DMS79 treated with DMSO at 0.1 percent for 48 hours (cell line): ENCODE measurements at places on chromosomes 6 and 20.

GRCh38 chr6:10421158-10421920 lies 6.5 kb upstream of the TFAP2A start:
- no peak for DNase-seq

DNA sequence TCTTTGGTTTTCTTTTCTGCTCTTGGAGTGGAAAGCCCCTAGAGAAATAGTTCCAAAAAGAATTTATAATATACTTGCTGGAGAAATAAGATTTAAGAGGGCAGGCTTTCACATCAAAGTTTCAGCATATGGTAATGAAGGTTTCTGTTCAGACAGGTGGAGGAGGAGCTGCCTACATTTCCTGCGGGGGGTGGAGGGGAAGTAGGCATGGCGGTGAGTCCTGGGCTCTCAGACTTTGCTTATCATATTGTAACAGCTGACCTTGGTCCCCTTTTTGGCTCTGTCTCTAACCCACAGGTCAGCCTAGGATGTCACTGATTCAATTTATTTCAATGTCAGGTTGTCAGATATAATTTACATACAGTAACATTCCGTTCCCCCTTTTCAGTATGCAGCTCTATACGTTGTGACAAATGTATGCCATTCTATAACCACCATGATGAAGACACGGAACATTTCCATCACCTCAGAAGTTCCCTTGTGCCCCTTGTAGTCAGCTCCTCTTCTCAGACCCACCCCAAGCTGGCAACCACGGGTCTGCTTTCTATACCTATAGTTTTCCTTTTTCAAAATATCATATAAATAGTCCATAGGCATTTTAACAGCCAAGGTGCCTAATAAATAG lies 77.6 kb upstream of the GGTLC1 start:
- no peak for DNase-seq

GRCh38 chr20:57754190-57754589 lies 44.4 kb upstream of the PMEPA1 start:
- DNase-seq, result no peak

DNA sequence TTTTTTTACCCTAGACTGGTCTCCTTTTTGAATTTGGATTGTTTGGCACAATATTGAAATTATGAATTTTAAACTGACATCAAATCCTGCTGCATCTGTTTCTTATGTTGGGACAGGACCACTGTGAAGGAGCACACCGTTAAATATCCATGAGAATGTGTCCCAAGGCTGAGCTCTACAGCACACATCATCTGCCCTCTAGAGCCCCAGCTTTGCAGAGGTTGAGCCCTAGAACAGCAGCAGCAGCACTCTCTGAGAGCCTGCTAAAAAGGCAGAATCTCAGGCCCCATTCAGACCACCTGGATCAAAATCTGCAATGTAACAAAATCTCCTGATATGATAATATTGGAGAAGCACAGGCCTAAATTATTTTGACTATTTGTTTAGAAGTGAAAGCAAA lies 192.1 kb upstream of the CCN2 start:
- no peak for DNase-seq

DNA sequence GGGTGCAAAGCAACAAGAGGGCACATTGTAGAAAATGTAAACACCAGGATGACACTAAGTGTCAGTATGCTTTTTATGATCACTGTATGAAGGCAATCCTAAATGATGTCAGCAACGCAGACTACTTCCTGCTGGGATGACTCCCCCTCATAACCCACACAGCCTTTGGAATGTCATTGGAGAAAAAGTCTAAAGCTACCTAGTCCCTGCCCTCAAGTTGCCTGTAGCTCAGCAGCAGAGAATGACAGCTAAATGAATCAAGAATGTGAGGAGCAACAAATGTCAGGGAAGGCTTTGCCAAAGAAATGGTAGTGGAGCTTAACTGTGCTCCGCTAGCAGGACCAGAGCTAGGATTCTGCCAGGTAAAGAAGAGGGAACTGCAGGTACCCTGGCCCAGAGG lies 555.6 kb downstream of the CD83 start:
- no peak for DNase-seq

DNA sequence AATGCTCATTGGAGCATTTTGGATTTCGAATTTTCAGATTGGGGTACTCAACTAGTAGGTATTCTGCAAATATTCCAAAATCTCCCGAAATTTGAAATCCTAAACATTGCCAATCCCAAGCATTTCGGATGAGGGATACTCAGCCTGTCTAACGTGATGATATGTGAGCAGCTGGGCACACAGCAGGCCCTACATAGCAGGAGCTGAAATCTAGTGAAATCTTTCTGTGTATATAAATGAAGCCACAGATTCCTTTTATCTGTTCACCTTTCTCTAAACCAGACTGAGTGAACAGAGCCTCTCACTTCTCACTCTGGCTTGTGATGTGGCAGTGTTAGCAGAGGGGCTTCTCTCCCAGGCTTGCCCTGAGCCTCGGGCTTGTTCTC lies 17.8 kb downstream of the STX16 start:
- no peak for DNase-seq

- no peak for DNase-seq
Observed at GRCh38 chr6:71476371-71476770, 187.8 kb downstream of the OGFRL1 start.

GRCh38 chr6:25006565-25007001 lies 70.8 kb upstream of the RIPOR2 start:
- peak; percentile 48 for DNase-seq

DNA sequence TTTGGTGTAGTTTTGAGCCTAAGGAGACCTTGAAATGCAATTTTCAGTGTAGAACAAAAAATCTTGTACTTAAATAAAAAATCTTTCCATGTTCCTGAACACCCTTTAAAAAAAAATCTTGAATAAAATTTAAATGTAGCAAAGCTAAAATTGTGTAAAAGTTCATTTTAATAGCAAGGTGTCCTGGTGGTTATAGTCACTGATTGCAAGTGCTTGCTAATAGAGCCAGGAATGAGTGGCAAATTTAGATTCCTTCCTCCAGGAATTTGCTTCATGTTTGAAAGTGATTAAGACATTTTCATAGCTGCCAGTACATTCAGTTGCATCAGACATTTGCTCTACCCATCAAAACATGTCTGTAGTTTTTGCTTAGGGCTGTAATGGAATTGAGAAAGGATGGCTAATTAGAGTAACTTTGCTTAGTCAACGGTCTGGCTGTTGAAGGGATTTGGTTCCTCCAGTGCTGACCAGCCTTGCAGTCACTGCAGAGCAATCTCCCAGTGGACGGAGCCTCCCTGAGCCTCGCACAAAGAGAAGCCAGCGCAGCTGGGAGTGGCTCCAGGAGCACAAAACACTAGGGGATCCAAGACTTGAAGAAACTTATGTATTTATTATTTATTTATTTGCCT lies 36.5 kb downstream of the AKAP12 start:
- DNase-seq, result no peak

GRCh38 chr20:32574296-32575226 lies 10.6 kb downstream of the NOL4L start:
- DNase-seq, result peak; percentile 42

DNA sequence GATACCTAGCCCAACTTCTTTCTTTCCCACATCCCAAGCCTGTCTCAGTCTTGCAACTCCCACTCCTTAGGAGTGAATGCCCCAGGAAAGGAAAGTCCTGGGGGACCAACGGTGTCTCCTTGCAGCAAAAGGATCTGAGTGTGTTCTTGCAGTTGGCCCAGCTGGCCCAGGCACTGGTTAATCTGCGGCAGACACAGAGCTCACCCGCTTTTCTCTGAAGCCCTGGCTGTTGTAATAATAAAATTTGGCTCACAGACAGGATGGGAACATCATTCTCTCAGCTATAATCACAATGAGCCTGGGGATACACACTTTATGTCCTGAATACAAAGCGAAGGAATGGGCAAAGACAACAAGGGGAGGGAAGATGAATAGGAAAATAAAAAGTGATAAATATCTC lies 287.0 kb upstream of the PRND start:
- DNase-seq, result no peak

- no peak for DNase-seq
Observed at GRCh38 chr20:44717986-44718385, 2.8 kb downstream of the CCN5 start.

- no peak for DNase-seq
Observed at GRCh38 chr6:15246217-15246665, 372 bp downstream of the JARID2 start.

DNA sequence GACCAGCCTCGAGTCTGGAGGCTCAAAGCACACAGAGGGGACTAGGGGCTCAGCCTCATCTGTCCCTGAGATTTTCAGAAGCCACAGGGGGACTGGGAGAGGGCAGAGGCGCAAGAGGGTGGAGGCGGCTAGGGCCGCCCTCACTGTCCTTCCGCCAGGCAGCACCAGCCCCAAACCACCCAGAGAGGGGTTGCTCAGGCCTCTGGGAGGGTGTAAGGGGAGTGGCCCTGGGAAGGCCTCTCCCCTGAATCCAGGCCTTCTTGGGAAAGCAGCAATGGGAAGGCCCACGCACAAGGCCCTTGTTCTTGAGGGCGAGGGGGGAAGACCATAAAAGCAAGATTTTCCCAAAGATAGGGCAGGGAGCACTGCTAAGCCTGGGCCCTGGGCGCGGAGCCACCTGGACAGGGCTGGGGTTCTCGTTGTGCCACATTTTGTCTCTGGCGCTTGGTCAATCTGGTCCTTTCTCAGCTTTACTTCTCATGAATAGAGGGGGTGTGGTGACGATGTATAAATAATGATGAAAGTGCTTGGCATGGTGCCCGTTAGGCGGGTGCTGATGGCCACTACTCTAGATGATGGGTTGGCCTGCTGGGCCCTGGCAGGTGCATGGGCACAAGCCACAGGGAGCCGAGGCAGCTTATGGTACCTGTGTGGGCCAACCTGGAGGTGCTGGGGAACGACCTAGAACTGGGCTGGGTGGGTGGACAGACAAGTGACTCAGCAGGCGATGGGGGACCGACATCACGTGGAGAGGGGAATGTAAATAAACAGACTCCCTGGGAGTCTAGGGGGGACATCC lies 4.8 kb downstream of the SAMD10 start:
- DNase-seq, result peak; percentile 92

- no peak for DNase-seq
Observed at GRCh38 chr6:41692080-41692675, 43.2 kb downstream of the TFEB start.
